NCI-H187 (cell line): ENCODE measurements at places on chromosomes 16 and 17.

GRCh38 chr16:75317532-75317931, 66.1 kb upstream of the BCAR1 start:
- no peak for DNase-seq

DNA sequence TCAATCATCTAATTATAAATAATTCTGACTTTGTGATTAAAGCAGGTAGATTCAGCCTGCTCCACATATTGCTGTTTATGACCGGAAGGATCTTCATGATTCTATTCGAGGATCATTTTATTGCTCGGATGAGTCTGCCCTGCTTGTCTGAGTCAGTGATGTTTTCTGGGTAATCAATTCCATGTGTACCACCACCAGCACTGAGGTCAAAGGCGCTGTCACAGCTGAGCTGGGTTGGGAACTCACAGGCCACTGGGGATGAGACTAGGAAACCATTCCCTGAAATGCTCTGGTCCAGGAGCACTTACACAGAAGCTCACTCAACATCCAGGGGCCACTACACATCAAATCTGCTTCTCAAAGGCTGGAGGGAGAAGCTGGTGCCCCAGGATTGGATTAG, 30.4 kb upstream of the ERN1 start:
- DNase-seq = no peak

DNA sequence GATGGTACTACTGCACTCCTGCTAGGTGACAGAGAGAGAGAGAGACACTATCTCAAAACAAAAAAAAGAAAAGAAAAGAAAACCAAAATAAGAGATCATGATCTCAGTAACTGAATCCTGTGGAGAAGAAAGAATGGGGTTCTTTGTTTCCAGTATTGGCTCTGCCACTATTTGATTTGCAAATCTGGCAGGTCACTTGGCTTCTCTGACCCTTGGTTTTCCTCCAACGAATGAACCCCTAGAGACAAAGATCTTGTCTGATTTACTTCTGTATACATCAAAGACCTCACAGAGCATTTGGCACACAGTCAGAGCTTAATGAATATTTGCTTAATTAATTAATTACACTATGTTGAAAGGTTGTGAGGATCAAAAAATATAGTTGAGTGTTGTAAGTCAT, 47.9 kb upstream of the NLK start:
- no peak for DNase-seq

- DNase-seq = no peak
Measured at GRCh38 chr17:46772475-46773220, 45.8 kb downstream of the WNT3 start.

DNA sequence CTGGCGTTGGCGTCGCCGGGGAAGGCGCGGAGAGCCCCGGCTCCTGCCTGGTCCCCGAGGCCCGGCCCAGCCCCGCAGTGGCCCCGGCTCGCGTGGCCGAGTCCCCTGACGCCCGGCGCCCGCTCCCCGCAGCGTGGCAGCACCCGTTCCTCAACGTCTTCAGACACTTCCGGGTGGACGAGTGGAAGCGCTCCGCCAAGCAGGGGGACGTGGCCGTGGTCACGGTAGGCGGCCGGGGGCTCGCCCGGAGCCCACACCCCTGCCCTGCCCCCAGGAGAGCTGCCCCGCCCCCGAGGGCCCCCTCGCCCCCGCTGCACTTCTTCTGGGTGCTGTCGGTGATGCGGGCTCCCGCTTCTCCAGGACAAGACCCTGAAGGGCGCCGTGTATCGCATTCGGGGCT, 466 bp downstream of the WDR90 start:
- no peak for DNase-seq

- DNase-seq = no peak
Measured at GRCh38 chr17:59669411-59669810, 37.8 kb downstream of the PTRH2 start.

GRCh38 chr16:669666-670065, 1.7 kb downstream of the RHOT2 start:
- no peak for DNase-seq

GRCh38 chr16:88391144-88391850, 8.5 kb downstream of the ZNF469 start:
- DNase-seq = no peak

DNA sequence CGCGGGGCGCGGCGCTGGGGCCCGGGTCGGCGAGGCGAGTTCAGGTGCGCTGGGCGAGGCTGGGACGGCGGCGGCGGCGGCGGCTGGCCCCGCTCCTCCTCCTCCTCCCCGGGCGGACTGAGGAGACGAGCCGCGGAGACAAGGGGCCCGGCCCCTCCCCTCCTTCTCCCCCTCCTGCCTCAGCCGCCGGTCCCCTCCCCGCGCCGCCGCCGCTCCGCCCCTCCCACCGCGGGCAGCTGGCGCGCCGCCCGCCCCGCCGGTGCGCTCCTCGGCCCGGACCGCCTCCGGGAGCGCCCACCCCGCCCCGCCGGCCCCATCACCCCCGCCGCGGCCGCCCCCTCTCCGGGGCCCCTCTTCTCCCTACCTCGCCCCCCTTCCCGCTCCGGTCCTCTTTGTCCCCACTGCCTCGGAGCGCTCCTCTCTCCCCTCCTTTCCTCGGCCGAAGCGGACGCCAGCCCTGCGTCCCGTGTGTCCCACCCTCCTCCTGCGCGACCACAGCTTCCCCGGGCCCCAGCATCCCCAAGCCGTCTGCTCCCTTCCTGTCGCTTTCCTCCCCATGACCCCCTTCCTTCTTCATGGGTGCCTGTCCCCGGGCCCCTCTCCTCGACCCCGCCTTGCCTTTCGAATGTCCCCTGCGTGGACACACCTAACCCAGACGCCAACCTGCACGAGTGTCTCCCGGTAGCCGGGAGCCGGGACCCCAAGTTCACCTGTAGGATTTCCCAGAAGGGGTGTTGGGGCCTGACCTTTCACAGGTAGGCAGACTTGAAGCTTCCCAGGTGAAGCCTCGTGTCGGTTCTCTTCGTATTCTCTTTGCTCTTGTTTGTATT, at the start of gene TOX3:
Gene TOX3, minus strand, starts transcription at position 140 of the 830 bp plus-strand sequence. CDS start 420 bp downstream, outside the sequence.
- DNase-seq = no peak

- no peak for DNase-seq
Measured at GRCh38 chr16:59039066-59039720, 305.1 kb upstream of the GOT2 start.

DNA sequence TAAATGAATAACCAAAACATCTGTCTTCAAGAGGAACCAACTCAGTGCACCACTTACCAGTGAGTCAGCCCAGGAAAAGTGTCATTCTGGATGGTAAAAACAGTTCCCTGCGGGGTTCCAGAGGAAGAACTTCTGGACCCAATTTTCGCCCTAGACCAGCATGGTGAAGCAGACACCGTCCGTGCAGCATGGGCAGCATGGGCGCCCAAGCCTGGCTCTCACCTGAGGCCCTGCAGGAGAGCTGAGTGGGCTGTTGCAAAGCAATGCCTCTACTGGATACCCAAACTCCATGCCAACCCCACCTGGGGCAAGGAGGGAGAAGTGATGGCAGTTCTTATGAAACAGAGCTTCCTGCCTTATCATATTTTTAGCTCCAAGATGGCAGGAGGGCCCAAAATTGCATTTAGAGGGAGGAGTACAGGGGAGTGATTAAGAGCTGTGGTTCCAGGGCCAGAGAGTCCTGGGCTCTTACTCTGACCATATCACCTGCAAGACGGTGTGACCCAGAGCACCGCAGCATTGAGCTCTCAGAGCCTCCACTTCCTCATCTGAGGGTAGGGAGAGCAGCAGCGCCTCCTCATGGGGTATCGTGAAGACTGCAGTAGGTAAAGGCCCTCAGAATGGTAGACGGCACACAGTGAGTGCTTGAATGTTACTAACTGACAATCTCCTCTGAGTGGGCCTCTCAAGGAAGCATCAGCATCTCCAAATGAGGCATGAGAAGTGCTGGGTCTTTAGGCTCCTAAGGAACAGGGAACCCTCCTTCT, 16.6 kb upstream of the INPP5K start:
- DNase-seq = no peak
